Hematopoietic multipotent progenitor cell (in vitro differentiated cells): ENCODE measurements at places on chromosomes 6 and 20.

DNA sequence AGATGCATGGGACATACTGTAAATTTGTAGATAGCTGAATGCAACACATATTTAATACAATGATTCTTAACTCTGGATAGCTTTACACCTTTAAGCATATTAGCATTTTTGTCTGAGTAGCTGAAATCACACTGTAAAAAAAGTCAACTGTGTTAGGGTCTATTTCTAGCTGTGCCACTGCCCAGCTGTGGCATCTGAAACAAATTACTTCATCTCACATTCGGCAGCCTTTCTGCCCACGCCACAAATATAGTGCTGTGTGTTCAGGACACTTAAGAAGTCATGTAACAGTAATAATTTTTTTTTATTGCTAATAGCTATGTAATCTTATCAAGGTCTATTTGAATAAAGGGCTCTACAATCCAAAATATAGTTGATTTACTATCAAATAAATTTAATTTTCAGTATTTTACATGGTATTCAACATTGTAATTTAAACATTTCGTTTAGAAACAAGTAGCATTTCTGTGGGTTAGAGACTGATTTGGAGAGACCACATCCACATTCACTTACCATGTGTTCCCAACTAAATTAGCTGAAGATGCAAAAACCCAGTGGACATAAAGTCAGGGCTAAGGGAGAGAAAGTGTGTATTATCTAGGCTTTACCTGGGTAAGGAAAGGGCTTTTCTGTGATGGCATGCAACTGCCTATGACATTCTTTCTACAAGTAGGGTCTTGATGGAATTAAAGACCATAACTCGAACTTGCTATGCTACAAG is 276.7 kb downstream of the PLCB1 start:
- DNase-seq, result no peak

- peak; percentile 19 for DNase-seq
Observed at GRCh38 chr6:36067374-36068011, 39.9 kb downstream of the MAPK14 start.

DNA sequence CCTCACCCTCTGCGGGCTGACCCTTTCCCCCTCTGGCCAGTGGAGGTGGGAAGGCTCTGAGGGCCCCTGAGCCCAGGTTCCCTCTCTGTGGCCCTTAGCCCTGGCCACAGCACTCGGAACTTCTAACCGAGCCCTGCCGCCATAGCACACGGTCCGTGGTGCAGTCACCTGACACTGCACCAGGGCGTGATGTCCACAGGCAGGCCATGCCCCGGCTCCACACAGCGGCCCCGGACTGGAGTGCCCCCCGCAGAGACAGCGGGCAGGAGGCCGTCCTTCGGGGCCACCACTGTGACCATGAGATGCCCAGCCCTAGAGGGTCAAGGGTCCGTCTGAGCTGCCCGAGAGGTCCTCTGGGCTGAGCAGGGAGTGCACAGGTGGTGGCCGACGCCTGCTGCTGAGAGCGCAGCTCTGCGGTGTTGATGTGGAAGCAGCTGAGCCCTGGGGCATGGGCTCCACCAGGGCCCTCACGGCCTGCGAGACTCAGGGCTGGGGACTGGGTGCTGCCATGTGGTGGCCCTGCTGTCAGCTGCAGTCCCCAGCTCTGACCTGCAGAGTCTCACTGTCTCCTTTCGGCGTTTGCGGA is 11.2 kb upstream of the BHLHE23 start:
- no peak for DNase-seq

DNA sequence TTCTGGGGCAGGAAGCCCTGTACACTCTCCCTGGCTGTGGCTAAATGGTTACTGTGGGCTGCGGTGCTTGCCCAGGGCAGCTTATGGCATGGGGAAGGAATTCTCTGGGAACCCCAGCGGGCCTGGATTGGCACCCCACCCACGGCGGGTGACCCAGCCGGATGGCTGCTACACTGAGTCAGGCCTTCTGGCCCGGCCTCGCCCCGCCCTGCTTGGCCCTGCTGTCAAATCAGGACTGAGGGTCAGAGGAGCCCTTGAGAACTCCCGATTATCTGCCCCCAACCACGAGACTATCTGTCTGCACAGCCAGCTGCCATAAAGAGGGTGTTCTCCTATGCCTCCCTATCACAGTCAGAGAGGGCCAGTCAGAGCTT is 7.3 kb upstream of the ITPR3 start:
- no peak for DNase-seq

- no peak for DNase-seq
Observed at GRCh38 chr6:148501178-148501590, 158.5 kb downstream of the SASH1 start.

DNA sequence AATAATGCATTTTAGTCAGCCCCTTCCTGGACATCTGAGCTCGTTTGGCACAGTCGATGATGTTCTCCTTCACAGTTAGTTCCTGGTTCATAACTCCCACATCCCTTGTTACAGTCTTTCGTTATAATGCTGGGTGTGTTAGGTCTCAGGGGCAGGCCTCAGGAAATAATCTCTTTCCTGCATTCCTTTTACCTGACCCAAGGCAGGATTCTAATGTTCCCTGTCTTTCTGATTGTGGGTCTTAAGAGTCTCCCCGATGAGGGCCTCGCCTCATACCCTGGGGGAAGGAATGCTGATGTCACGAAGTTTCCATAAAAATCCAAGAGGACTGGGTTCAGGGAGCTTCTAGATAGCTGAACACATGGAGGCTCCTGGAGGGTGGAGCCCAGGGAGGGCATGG is 104.0 kb upstream of the CARMIL1 start:
- DNase-seq, result no peak

- no peak for DNase-seq
Observed at GRCh38 chr20:58791286-58791685, 59.4 kb downstream of the GNAS-AS1 start.

DNA sequence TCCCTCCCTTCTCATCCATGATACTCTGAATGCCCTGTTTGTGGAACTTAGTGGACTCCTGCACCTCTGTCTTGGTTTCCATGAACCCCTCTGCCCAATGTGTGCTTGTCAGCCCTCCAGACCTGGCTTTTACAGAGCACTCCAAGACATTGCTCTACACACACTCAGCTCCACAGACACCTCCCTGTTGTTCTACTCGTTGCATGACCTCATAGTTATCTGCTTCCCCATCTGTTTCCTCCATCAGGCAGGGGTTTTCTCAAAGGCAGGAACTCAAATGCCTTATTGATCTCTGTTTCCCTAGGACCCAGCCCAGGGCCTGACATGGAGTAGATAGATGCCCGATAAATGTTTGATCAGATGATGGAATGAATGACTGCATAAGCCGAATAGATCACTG is 13.3 kb downstream of the PLCG1 start:
- no peak for DNase-seq

- no peak for DNase-seq
Observed at GRCh38 chr6:52894285-52894684, 15.2 kb downstream of the GSTA3 start.

DNA sequence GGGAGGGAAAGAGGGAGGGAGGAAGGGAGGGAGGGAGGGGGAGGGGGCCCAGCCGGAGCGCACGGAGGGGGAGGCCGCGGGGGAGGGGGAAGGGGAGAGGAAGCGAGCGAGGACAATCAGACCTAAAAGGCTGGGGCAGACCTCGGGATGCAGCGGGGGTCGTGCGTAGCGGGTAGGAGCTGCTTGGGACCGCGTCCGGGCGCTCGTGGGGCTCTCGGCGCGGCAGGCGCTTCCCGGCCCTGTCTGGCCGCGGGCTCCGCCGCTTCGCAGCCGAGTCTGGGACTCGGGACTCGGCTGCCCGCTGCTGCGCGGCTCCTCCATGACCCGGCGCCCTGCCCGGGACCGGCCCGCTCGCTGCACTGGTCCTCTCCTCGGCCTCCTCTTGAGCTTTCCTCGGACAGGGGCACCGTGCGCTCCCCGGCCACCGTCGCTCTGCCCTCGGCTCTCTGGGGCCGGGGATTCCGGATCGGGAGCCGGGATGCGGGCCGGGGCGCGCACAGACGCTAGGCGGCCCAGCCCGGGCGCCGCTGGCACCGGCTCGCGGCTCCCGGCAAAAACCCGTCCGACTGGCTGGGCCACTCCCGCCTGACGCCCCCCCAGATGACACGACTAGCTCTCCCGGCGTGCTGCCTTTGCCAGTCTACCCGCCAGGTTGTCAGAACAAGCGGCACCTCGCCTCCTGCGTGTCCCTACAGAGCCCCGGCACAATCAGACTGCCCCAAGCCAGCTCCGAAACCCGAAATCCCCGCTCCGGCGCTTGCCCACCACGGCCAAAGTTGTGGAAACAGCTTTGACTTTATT is 2.2 kb downstream of the TFAP2A start:
- DNase-seq, result no peak

GRCh38 chr6:138106665-138107077 is 548 bp downstream of the PERP start:
- no peak for DNase-seq

- no peak for DNase-seq
Observed at GRCh38 chr20:8492173-8492572, 360.1 kb downstream of the PLCB1 start.

DNA sequence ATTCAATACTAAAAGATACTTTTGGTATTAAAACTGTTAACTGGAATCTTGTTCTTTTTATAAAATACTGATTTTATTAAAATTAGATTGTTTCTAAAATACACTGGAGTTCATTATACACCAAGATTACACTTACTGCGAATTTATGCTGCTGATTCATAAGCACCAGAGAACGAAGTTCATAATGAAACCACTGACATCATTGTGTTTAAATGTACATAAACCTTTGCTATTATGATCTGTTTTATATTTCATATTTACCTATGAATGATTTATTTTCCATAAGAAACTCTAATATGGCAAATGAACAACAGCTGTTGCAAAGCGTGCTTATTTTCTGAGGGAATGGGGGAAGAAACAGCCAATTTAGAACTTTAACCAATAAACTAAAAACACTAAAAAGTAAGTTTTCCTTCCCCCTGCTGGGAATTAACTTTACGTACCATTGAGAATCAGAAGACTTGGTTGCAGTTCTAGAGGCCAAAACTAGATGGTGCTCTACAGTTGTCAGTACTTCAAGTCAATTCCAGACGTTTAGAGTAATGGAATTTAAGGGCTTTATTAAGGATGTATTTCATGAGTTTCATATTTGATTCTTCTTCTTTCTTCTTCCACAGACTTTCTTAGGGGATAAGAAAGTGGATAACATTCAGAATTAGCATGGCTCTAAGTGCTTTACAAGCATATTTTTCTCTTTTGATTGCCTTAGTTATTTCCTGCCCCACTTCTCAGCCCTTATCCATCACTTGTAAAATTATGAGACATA is 30.8 kb upstream of the COL19A1 start:
- peak; percentile 62 for DNase-seq

DNA sequence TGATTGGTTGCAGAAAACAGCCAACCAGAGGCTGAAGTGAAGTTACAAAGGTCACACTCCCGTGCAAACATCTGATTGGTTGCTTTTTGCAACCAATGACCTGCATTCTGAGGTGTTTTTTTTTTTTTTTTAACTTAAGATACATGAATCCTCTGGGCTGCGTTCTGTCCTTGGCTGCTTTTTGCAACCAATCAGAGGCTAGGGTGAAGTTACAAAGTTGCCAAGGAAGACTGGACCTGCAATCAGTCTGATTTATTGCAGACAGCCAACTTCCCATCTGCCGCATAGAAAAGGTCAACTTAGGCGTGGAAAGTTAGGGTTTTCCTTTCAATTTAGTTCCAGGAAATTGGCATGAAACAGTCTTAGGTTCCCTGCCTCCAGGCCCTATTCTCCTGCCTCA is 292.9 kb downstream of the PLCB1 start:
- DNase-seq, result no peak

GRCh38 chr6:122845916-122846612 is 57.0 kb downstream of the SMPDL3A start:
- DNase-seq, result no peak

DNA sequence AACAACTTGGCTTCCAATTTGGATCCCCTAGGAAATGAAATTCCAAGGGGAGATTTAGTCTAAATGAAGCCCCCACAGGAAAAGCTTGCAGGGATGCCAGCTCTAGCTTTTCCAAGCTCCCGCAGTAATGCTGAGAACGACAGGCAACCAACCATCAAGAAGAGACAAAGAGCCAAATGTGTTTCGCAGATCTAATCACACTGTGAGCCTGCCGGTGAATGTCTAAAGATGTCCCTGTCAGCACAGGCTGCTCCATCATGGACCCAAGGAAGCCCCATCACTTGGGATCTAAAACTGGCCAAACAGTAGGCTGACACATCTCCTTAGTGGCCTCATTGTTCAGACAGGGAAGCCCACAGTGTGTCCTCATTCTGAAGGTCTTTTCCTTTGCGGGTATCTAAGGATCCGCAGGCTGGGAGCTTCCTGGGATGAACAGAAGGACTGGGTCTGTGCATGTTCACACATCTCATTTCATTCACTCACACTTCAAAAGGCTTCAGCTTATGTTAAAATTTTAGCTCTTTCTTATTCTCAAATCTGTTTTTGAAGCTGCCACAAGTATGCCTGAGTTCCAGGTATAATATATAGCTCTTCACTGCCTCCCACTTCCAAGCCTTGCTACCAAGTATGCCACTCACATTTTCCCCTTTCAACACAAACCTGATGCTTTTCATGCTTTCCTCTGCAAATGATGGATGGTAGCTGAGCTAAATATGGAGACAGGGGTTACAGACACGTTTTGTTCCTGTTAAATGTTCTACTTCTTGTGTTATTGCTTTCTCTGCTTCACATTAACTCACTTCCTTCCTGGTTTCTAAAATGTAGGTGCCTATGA is 229.8 kb downstream of the HIVEP2 start:
- no peak for DNase-seq

- no peak for DNase-seq
Observed at GRCh38 chr20:58458342-58459057, 56.7 kb downstream of the APCDD1L start.
